H7 (cell line): ENCODE measurements at places on chromosomes 4 and X. TPM values are rescaled to one million over a fixed set of nuclear protein-coding genes. Genes with fewer than 3 reads are reported as not detected.

The MYL5 gene
- total RNA-seq: 12.6 and 18.2 TPM in 2 replicates

DNA sequence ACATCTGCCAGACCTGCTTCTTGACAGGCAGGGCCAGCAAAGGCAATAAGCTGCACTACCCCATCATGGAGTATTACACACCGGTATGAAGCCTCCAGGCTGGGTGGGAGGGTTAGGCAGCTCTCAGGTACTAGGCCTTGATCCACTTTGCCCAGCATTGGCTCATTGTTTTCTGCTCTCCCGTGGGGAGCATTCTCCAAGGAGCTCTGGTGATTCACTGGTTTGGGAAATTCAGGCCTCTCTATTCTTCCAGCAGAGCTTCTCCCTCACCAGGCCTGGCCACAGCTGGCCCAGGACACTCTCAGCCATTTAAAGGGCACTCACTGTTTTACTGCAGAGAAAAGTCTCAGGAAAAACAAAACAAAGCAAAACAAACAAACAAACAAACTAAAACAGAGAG, 33.0 kb downstream of the DRP2 start:
- DNase-seq: no peak

The NSUN7 gene
- total RNA-seq: 19.8 and 26.5 TPM in 2 replicates

DNA sequence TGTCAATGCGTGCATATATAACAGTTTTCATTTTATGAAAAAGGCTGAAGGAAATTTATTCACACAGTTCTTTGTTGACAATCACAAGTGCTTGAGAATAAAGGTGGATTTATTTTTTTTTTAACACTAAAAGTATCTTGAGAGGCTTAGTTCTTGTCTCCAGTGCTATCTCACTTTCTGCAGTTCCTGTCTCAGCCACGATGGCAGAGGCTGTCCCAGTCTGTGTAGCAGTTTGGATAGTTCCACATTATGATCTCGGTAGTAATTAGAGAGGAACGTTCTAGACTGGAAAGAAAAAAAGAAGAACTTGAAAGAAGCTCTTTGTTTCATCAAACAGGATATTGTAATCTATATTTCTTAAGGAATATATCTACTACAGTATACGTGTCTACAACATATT, 229.0 kb downstream of the UGT8 start:
- no peak for DNase-seq

DNA sequence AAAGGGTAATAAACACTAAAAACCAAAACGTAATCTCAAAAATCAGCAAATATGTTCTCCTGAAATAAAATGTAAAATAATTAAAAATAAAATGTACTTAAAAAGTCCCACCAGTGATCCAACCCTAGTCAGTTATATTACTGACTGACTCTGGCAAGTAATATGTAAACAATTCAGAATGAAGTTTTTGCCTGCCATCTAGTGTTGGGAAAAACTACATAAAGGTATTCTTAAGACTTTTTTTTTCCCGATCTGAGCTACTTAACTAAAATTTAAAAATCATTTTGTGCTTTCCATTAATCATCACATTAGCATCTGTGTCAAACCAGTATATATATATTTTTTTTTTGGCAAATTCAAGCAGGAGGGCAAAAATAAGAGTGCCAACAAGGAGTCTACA, 24.0 kb downstream of the RCHY1 start:
- DNase-seq: no peak

The CENPI gene
- total RNA-seq: 21.0 and 25.0 TPM in 2 replicates

DNA sequence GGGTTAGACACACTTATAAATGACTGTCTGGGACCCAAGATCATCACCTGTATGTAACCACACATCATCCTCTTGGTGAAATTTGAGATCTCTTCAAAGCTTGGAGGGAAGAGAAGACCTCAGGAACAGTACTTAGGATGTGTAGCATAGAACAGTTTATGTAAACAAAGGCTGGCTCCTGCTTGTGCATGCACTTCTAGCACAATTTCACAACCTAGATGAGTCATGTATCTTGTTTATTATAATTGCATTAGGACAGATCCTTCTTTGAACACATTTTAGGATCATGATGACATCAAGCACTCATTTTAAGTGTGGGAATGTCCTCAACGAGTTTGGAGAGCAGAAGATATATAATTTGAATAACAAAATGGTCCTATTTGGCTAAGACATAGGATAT, 26.3 kb upstream of the ZMAT1 start:
- DNase-seq: no peak

GRCh38 chr4:152352622-152353116, 183.2 kb downstream of the FBXW7 start:
- peak; percentile 2 for DNase-seq

The CLDN22 gene
- total RNA-seq: not detected in 2 replicates

The CORIN gene
- 0.07 and 0.48 TPM in 2 replicates for total RNA-seq

GRCh38 chr4:77028246-77028645, 47.5 kb downstream of the CCNI start:
- no peak for DNase-seq

The BEND4 gene
- total RNA-seq: 5.2 and 8.8 TPM in 2 replicates

DNA sequence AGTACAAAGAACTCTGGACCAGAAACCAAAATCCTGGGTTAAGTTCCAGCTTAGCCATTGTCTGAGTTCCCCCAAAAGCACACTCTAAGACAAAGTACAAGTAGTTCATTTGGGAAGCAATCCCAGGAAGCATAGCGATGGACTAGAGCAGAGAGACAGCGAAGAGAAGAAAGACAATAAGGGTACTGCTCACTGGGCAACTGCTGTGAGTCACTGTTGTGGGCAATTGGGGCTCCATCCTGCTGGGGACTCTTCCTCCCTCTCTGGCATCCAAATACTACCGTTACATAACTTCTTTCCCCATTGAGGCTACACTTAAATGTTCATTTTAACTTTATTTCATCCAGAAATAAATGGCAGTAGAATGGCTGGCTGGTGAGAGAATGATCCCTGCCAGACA, 14.1 kb downstream of the SRPX start:
- DNase-seq: no peak
